ENCODE measurements at places on chromosomes 12 and 14.
A peak's percentile ranks its signal among the peaks of the same experiment; 100 is the strongest.

- H3K27me3 ChIP-seq: peaks cover 6% of the 10 kb centered on the region
- no peak overlapping the region for H3K4me3 ChIP-seq
- DNase-seq: peak; percentile 19
- H3K36me3 ChIP-seq: no peaks in the 10 kb centered on the region
- H3K27ac ChIP-seq: no peak overlapping the region
These were observed 3.9 kb upstream of the A2ML1 start for GRCh38 chr12:8818526-8818925.

- peak overlapping the region; percentile 67 for H3K27ac ChIP-seq
- peaks cover 19% of the 10 kb centered on the region for H3K4me1 ChIP-seq
- no peaks in the 10 kb centered on the region for H3K27me3 ChIP-seq
These were observed 584 bp upstream of the DDHD1 start for GRCh38 chr14:53153702-53154112.

DNA sequence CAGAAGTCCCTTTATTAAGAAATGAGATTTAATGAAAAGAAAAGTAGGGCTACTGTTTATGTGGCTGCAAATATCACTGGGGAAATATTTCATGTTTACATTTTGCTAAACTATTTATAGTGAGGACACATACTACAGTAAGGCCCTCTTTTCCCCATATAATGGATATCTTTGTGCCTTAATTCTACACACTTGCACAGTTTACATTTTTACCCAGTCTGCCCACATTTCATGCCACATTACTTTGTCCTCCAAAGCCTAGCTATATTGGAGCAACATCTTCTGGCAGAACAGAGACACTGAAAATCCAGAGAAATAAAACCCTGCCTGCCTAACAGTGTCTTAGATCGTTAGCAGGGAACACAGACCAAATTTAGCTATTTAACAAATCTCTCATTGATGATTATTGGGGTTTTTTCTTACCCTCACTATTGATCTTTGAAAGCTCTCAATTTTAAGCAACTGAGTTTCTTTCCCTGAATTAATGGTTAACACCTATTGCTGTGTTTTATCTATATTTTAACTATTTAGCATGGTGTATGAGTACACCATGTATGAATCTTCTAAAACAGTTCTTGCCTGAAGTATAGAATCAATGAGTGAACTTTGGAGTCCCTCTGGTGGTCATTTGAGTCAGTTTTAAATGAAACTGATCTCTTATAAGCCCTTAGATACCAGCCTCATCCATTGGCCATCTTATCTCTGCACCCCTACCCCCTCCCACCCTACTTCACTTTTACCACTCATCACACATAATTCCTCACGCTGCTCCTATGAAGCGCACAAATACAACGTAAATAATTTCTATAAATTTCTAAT lies 170.2 kb downstream of the BCAT1 start:
- no peak overlapping the region for H3K4me3 ChIP-seq
- peaks cover 43% of the 10 kb centered on the region for H3K4me1 ChIP-seq
- no peaks in the 10 kb centered on the region for H3K36me3 ChIP-seq
- DNase-seq: no peak
- H3K27me3 ChIP-seq: peaks cover 18% of the 10 kb centered on the region

DNA sequence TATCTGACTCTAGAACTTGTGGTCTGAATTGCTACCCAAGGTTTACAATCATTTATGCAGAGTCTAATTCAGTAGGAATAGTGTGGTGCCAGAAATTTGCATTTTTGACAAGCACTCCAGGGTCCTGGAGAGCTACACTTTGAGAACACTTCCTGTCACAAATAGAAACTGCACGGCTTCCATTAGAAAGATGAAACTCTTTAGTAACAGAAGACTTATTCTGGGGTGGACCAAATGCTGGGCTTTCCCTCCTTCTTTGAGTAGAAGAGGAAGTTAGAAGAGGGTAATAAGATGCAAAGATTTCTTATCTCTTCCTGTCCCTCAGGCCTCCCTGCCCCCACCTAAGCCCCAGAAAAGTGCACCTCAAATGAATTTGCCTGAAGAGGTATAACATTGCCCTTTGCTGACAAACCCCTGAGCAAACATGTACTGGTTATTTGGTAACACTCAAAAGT lies 28.4 kb downstream of the DGLUCY start:
- H3K4me3 ChIP-seq: no peak overlapping the region
- no peaks in the 10 kb centered on the region for H3K27me3 ChIP-seq
- H3K36me3 ChIP-seq: peaks cover 3% of the 10 kb centered on the region
- DNase-seq: no peak

GRCh38 chr14:106883218-106883692 lies 1356.9 kb downstream of the TMEM121 start:
- DNase-seq: peak; percentile 85
- H3K27me3 ChIP-seq: no peaks in the 10 kb centered on the region
- no peaks in the 10 kb centered on the region for H3K36me3 ChIP-seq
- H3K4me3 ChIP-seq: no peak overlapping the region

All from osteocyte (in vitro differentiated cells).